ENCODE measurements at places on chromosomes 13 and 19.

GRCh38 chr13:30116379-30116778, 191.0 kb downstream of the KATNAL1 start:
- DNase-seq: no peak

GRCh38 chr13:52112591-52112990, 16.3 kb downstream of the NEK5 start:
- no peak for DNase-seq

DNA sequence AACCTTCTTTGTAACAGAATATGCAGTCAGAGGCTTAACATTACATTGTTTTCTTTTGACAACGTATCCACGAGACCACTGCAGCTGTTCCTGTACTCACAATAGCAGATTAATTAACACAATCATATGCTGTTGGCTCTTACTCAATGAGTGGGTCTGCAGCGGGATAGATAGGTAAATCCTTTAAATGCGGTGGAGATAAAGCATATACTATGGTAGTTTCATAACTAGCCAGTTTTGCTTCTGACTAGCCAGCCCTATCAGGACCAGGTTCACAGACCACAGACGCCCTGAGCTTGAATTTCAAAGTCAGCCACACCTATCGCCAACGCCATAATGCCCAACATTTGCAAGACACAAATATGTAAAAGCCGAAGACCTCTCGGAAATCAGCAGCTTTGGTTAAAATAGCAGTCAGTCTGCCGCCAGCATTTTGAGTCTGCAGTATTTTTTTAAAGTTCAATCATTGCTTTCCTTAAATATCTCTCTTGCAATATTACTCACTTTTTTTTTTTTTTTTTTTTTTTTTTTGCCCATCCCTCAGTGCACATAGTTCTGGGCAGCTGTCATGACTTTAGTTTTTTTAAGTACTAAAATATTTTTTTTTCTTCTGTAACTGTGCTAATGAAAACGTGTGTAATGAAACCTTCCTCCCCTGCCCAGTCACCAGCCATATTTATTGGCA, 120.5 kb downstream of the ZNF536 start:
- DNase-seq: no peak

DNA sequence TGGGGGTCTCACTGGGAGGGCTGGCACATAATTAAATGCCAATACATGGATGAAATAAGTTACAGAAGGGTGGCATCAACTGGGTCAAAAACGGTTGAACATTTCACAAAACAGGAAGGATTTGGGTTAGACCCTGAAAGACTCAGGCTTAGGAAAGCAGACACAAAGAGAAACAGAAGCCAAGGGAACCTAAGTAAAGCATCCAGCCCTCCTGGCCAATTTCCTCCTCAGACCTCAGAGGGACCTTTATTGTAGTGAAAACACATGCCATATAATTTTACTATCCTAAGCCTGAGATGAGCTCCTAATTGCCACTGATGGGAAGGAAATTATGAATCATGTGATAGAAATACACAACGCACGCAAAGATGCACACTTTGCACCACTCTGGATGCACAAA, 12.1 kb upstream of the CEACAM3 start:
- no peak for DNase-seq

DNA sequence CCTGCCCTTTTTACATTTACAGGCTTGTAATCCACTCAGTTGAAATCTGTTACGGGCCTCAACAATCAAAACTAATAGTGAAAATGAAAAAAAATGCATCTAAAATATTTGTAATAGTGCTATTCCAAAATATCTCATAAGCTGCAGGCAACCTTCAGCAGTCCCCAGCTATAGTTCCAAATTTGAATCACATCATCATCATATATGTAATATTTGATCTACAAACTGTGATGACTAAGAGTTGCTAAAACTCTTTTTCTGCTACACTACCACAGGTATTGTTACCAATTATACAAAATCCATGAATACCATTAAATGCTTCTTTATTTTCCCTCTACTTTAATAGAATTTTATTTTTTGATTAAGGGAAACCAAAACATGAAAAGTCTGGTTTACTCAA, 121.4 kb upstream of the RFC3 start:
- DNase-seq: no peak

GRCh38 chr13:43316946-43317353, 293.6 kb downstream of the DNAJC15 start:
- no peak for DNase-seq

GRCh38 chr19:38234615-38235014, 10.6 kb upstream of the DPF1 start:
- DNase-seq: no peak

- DNase-seq: peak; percentile 18
Measured at GRCh38 chr13:34847766-34848165, 94.3 kb upstream of the NBEA start.

DNA sequence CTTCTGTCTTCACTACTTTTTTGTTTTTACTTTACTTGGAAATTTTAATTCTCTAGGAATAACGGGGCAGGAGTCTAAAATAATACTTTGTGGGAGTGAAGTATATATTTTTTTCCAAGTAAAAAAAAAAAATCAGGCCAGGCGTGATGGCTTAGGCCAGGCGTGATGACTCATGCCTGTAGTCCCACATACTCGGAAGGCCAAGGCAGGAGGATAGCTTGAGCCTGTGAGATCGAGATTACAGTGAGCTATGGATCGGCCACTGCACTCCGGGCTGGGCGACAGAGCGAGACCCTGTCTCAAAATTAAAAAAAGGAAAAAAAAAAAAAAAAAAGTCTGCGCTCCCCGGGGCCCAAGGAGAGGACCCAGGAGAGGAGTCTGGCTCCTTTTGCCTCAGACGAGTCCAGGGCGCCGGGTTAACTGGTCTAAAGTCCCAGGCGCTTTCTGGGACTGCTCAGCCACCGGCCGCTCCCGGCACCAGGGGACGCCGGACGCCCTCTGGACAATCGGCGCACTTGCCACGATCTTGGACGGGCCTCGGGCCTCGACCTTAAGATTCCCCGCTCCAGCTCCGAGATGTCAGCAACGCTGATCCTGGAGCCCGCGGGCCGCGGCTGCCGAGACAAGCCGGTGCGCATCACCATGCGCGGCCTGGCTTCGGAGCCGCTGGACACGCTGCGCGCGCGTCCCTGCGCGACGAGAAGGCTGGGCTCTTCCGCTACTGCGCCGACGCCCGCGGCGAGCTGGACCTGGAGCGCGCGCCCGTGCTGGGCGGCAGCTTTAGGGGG, 2.7 kb upstream of the ZFP82 start:
- peak; percentile 23 for DNase-seq

- no peak for DNase-seq
Measured at GRCh38 chr19:656751-657559, 6.1 kb downstream of the RNF126 start.

DNA sequence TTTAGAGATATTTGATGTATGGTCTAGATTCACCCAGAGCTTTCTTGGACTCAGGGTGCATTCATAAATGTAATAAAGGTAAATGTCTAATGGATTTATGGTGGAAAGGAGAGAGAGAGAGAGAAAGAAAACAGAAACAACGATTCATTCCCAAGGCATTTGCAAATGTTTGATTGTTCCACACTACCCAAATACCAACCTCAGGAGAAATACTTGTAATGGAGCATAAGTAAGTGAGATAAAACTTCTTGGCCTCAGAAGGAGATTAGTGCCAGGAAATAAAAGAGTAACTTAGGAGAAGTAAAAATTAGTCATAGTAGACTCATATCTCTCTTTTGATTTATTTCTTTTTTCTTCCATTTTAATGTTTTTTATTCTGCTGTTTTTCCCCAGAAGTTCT, 40.6 kb upstream of the DGKH start:
- DNase-seq: no peak

DNA sequence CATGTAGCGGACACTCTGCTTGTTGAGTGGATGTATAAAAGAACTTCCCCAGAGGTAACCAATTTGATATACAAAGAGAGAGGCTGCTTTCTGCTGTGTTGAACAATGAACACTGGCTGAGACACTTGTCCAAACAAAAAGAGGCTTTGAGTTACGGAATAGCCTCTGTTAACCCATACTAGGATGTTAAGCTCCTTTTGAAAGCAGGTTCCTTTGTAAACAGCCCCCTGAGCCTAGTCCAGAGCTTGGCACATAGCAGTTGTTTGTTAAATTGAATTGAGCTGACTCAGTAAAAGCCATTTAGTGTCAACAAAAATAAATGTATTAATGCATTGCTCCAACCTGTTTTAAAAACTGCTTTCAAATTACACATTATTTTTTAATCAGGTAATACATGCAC, 200.1 kb downstream of the MZT1 start:
- DNase-seq: no peak

GRCh38 chr19:30745476-30745985, 373.3 kb downstream of the ZNF536 start:
- no peak for DNase-seq

DNA sequence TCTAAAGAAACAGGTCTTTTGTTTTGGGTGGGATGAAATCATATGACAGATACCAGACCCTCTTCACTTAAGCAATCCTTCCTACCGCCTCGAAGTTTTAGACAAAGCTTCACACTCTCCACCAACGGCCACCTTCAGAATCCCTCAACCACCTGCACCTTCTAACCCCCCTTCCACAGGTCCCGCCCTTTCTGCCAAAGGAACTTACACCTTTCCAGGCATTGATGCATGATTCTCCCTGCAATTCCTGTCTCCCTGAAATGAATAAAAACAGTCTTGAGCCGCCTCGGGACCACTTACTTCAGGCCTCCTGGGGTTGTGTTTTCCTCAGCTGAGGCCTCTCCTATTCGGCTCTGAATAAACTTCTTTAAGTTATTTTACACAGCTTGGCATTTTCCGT, 859 bp downstream of the ZNF433 start:
- no peak for DNase-seq

DNA sequence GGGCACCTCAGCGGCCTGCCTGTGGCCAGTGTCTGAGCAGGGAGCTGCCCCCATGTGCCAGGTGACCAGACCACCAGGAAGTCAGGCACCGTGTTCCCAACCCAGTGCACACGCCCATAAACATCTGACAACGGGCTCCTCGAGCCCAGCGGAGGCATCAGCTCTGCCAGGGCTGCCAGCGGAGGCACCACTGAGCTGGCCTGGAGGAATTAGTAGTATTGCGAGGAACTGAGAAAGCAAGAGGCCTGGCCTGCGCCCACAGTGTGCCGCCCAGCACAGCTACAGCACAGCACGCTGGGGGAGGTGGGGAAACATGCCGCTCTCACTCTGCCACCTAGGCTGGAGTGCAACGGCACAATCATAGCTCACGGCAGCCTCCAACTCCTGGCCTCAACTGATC, 44.6 kb downstream of the ANKRD27 start:
- DNase-seq: no peak

DNA sequence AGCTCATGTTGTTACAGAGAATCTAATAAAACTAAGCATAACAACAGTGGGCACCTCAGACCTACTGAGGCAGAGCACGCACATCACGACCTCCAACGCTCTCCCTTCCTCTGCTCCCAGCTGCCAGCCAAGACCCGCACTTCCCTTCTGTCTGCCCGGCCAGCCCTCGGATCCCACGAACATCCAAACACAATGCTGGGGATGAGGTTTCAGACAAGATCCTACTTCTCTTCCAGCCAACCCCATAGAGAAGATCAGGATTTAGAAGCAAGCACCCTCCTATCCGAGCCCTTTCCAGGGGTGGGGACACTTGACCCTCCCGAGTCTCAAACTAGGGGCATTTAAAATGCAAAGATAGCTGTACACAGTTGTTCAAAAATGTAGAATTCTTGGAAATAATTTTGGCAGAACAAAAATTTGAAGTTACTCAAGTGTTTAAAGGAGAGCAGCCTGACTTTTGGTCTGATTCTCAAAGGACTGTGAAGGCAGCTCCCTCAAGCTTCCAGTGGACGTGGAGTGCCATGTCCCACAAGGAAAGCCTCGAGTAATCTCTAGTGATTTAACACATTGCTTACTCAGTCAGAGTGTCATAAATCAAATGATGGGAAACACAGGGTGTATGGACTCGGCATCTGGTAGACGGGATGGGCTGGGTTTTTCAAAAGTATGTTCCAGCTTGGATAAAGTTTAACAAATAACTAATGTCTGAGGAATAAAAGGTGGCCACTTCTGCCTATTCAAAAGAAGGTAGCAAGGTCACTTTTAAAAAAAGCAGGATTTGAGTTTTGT, 32.8 kb downstream of the ANKRD10 start:
- no peak for DNase-seq

DNA sequence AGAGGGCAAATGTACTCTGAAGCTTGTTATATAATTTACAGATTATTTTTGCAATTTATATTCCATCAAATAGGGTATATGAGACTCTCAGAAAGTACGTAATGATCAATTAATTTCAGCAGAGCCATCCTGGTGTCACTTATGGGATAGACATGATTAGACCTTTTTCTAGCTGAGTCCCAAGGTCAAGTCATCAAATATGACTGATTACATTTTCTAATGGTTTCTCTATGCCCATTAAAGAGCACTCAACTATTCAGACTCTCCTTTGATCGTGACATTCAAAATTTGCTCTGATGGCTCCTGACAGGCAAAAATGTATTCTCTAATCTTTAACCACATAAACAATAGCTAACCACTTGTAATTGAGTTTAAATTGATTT, 469.2 kb downstream of the COG6 start:
- DNase-seq: no peak

DNA sequence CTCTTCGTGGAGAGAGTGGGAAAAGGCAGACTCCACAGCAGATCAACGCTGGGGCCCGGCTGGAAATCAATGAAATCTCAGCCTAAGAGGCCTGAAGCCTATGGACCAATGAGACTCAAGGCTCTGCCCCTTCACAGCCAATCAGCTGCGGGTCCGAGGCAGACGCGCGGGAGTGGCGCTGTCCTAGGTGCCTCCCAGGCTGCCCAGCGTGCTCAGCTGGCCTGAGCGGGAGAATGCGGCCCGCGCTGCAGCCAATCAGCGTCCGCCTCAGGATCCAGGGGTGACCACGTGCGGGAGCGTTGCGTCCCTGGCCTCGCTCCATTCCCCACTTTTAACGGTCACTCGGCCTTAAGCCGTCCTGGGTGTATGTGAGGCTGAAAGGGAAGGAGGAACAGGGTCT, at the start of gene ZBTB32:
Gene ZBTB32 (plus strand): TSS at position 341 of the 400 bp plus-strand sequence. CDS start 10,069 bp downstream, outside the sequence.
- DNase-seq: peak; percentile 46

DNA sequence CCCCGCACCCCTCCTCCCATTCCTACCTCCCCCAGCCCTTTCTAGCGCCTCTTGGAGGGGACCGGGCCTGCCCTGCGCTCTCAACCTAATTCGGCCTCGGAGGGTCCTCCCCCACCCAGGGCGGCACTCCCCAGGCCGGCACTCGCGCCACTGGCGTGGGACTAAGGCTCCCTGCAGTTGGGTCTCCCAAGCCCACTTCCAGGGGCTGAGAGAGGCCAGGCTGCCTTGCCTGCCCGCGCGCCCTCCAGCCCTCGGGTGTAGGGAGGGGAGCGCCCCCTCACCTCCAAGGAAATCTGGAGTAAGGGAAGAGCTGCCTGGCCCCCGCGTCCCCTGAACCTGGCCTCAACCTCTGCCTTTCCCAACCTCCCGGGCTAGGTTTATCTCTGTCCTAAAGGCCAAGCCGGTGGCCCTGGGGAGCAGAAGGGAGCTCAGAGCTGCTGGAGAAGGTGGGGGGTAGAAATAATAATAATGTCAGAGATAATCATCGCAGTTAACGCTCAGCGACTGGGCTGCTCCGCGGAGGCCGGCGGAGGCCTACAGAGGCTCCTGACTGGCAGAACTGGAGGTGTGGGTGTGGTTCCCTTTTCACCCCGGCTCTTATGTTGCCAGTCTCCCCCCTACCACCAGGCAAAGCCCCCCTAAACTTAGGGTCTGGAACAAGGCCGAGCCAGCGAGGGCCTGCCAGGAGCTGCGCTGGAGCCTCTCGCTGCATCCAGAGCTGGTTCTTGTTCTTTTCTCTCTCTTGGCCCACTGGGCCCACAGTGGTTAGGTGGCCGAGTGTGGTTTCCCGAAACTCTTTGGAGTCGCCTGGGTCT, 9.6 kb downstream of the ZIC2 start:
- DNase-seq: no peak

Measured in SK-N-DZ (cell line).